T-cell (primary cell): ENCODE measurements at places on chromosomes 2 and 18.

GRCh38 chr2:37469126-37469525 is 124.7 kb downstream of the QPCT start:
- H3K27ac ChIP-seq, result no peak overlapping the region
- H3K36me3 ChIP-seq, result no peaks in the 10 kb centered on the region
- H3K4me3 ChIP-seq, result no peak overlapping the region
- H3K4me1 ChIP-seq, result no peaks in the 10 kb centered on the region
- no peak for DNase-seq
- H3K27me3 ChIP-seq, result no peaks in the 10 kb centered on the region

DNA sequence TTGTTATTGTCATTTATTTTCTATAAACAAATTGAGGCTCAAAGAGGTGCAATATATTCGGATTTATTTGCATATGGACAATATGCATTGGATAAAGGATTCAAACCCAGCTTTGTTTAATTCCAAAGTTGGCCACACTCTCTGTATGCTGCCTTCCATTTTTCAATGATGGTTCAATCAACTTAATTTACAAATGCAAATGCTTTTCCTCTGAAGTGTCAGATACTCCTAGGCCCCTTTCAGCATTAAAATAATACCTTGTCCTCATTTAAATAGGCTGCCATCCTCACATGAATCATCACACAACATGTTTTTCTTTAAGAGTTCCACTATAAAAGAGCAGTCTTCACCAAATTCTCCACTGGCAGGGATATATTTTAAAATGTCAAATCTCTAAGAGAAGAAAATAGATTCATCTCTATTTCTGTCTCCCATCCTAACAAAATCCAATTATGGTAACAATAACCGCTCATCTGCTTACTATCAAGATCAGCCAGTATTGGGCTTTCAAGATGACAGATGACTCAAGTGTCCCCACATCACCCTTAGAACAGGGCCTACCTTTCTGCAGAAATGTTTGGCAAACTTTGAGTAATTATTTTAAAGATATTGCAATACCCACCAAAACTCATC is 114.8 kb downstream of the SCG2 start:
- DNase-seq, result no peak
- no peaks in the 10 kb centered on the region for H3K4me1 ChIP-seq
- no peaks in the 10 kb centered on the region for H3K36me3 ChIP-seq
- no peaks in the 10 kb centered on the region for H3K27me3 ChIP-seq

GRCh38 chr2:109736177-109736827 is 57.8 kb upstream of the RGPD5 start:
- H3K27ac ChIP-seq, result no peak overlapping the region
- H3K36me3 ChIP-seq, result no peaks in the 10 kb centered on the region
- H3K27me3 ChIP-seq, result no peaks in the 10 kb centered on the region
- no peak for DNase-seq
- no peaks in the 10 kb centered on the region for H3K4me1 ChIP-seq

- H3K4me3 ChIP-seq, result no peak overlapping the region
- no peak overlapping the region for H3K27ac ChIP-seq
- no peaks in the 10 kb centered on the region for H3K27me3 ChIP-seq
- no peak for DNase-seq
- peaks cover 18% of the 10 kb centered on the region for H3K4me1 ChIP-seq
These were observed 4.6 kb upstream of the PDK1 start for GRCh38 chr2:172551271-172551670.

GRCh38 chr2:132969371-132969985 is 299.5 kb upstream of the LYPD1 start:
- DNase-seq, result no peak
- no peaks in the 10 kb centered on the region for H3K36me3 ChIP-seq
- no peak overlapping the region for H3K27ac ChIP-seq
- no peaks in the 10 kb centered on the region for H3K27me3 ChIP-seq

GRCh38 chr2:195600778-195601177 is 56.2 kb upstream of the SLC39A10 start:
- H3K4me3 ChIP-seq, result no peak overlapping the region
- H3K27ac ChIP-seq, result no peak overlapping the region
- no peaks in the 10 kb centered on the region for H3K4me1 ChIP-seq

DNA sequence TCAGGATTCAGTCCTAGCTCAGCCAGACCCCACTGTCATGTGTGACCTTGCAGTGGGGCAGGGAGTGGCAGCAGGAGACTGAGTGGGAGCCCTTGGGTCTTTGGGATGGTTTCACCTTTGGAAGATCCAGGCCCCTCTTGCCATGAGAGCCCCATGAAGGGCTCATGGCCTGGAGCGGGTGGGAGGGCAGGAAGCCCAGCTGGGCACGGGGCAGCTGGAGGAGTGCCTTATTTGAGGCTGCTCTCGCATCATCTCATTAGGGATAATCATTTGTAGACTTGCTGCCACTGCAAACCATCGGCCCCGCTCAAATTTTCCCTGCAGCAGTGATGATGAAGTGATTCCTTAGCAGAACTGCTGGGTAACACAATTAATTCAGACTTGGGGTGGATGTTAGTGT is 73.9 kb downstream of the TGOLN2 start:
- H3K4me1 ChIP-seq, result no peaks in the 10 kb centered on the region
- no peak overlapping the region for H3K27ac ChIP-seq
- no peak overlapping the region for H3K4me3 ChIP-seq
- no peak for DNase-seq

DNA sequence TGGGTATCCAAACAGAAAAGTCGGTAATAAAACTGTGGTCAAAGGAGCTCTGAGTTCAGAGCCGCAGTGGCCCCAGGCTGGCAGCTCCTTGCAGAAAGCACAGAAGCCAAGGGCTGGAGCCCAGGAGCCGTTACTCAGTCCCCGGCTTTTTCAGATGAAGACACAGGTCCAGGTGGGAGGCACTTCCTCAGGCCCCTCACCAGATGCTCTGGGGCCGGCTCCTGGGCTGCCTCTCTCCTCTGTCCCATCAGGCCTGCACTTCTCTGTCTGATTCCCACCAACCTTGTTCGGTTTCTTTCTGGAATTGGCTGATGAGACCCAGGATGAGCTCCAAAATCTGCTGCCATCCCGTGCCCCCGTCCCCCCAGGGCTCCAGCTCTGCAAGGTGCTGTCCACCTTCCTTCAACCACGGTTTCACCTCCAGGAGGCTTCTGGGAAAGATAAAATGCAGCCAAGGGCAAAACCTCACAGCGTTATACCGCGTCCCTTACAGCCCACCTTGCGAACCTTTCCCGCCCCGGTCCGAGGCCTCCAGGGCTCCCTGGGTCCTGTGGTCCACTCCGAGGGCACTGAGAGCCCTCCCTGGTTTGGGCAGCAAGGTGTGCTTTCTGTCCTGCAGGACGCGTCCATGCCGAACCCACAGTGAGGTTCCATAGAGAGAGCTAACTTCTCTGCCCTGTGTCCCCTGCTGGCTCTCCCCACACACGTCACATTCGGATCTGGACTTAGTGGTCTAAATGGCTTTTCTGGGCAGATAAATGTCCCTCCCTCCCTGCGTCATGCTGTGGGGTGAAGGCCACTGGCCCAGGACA is 102.9 kb downstream of the TPO start:
- peaks cover 9% of the 10 kb centered on the region for H3K4me1 ChIP-seq
- no peak overlapping the region for H3K27ac ChIP-seq
- no peaks in the 10 kb centered on the region for H3K27me3 ChIP-seq
- no peaks in the 10 kb centered on the region for H3K36me3 ChIP-seq

DNA sequence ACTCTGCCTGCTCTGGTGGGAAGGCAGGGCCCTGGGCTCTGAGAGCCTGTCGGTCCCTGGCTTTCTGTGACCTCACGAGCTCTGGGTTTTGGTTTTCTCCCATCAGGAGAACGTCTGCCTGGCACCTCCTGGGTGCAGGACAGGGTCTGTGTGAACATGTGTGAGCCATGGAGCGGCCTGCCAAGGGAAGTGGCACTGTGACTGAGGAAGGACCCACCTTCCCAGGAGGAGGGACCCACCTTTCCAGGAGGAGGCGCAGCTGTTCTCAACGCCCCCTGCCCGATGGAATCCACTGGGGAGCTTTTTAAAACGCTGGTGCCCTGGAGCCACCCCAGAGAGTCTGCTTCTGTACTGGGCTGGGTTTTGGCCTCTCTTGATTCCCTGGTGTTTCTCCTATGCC is 168.7 kb downstream of the GLI2 start:
- H3K27ac ChIP-seq, result no peak overlapping the region
- no peaks in the 10 kb centered on the region for H3K4me1 ChIP-seq
- DNase-seq, result no peak
- H3K36me3 ChIP-seq, result no peaks in the 10 kb centered on the region
- H3K4me3 ChIP-seq, result no peak overlapping the region
- no peaks in the 10 kb centered on the region for H3K27me3 ChIP-seq

- no peak within 1 kb of the TSS for H3K4me3 ChIP-seq
- H3K36me3 ChIP-seq, result no peaks in the 10 kb centered on the region
- DNase-seq, result no peak
- no peak within 1 kb of the TSS for H3K27ac ChIP-seq
- peaks cover 6% of the 10 kb centered on the region for H3K27me3 ChIP-seq
- H3K4me1 ChIP-seq, result no peaks in the 10 kb centered on the region
These were observed at the start of gene ANKRD62 for GRCh38 chr18:12093520-12094257. ANKRD62 (plus strand) TSS chr18:12093843; CDS start chr18:12094018, 175 bp downstream.

DNA sequence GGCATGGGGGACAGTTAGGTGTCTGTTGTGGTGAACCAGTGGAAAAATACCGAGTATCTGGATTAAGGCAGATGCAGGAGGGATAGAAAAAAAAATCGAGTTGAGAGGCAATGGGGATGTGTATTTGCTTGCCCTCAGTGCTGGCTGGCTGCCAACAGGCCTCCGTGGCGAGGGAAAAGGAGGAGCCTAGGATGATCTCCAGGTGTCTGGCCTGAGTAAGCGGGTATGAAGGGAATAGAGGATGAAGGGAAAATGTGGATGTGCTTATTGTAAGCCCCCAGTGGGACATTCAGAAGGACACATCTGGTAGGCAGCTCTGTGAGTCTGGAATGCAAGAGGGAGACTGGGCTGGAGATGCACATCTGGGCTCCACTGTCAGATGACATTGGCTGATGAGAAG is 22.8 kb downstream of the KCNS3 start:
- H3K36me3 ChIP-seq, result no peaks in the 10 kb centered on the region
- peaks cover 6% of the 10 kb centered on the region for H3K27me3 ChIP-seq
- H3K4me3 ChIP-seq, result no peak overlapping the region

DNA sequence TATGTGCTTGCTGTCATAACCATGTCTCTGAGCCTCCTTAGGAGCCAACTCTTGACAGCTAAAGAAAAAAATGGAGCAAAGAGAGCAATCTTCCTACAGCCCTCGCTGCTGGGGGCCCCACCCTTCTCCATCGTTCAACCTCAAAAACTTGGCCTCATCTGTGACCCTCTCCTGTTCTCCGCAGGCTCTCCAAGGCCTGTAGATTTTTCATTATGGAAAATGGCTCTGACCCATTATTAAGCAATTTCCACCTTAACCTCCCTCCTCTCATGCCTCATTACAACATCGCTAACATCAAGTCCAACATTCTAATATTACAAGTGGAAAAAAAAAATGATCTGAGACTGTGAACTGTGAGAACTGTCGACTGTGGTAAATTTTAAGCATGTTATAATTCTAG is 98.7 kb downstream of the SLC8A1 start:
- no peak overlapping the region for H3K27ac ChIP-seq
- H3K4me3 ChIP-seq, result no peak overlapping the region
- no peak for DNase-seq
- no peaks in the 10 kb centered on the region for H3K36me3 ChIP-seq
- H3K4me1 ChIP-seq, result no peaks in the 10 kb centered on the region
- H3K27me3 ChIP-seq, result no peaks in the 10 kb centered on the region

- no peaks in the 10 kb centered on the region for H3K27me3 ChIP-seq
- no peak overlapping the region for H3K27ac ChIP-seq
- no peaks in the 10 kb centered on the region for H3K4me1 ChIP-seq
- H3K4me3 ChIP-seq, result no peak overlapping the region
- no peaks in the 10 kb centered on the region for H3K36me3 ChIP-seq
These were observed 151.7 kb upstream of the ZNF521 start for GRCh38 chr18:25503567-25504081.

GRCh38 chr18:44884431-44884830 is 203.7 kb downstream of the SETBP1 start:
- H3K4me3 ChIP-seq, result no peak overlapping the region
- H3K27ac ChIP-seq, result no peak overlapping the region
- no peaks in the 10 kb centered on the region for H3K36me3 ChIP-seq

- H3K4me1 ChIP-seq, result no peaks in the 10 kb centered on the region
- H3K4me3 ChIP-seq, result no peak overlapping the region
- no peak overlapping the region for H3K27ac ChIP-seq
- DNase-seq, result no peak
- H3K36me3 ChIP-seq, result no peaks in the 10 kb centered on the region
These were observed 102.3 kb downstream of the LIPG start for GRCh38 chr18:49663899-49664890.

DNA sequence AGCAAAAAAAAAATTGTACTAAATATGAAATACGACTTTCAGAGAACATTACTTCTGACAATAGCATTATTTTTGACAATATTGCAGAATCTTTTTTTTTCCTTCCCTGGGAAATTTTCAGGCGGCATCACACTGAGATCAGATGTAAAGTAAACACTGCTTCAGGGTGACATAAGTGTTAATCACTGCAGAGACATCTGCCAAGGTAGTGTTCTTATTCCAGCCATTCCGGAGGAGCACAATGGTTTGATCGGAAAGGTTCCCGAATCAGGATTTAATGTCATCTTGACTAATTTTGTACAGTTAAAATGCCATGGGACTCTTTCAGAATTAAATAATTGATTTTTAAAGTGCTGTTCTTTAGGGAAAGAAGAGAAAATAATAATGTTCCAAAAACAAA is 56.7 kb upstream of the ZNF236 start:
- no peak for DNase-seq
- peaks cover 10% of the 10 kb centered on the region for H3K4me1 ChIP-seq
- no peaks in the 10 kb centered on the region for H3K36me3 ChIP-seq
- H3K4me3 ChIP-seq, result no peak overlapping the region
- H3K27me3 ChIP-seq, result no peaks in the 10 kb centered on the region

DNA sequence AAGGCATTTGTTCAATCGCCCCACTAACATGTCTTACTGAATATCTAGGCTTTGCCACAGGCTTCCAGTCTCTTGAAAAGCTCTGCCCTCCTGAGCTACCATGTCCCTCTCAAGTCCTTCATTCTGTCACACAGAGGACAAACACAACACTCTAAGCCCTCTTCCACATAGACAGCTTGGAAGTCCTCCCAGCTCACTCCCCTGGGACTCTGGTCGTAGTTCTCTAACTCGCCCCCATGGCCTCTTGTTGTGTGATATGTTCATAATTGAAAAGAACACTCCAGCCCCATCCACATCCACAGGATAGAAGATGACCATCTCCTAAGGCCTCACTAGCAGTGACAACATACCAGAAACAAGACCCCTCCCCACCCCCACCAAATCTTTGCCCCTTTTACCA is 37.9 kb downstream of the BUB1 start:
- no peaks in the 10 kb centered on the region for H3K4me1 ChIP-seq
- H3K27me3 ChIP-seq, result no peaks in the 10 kb centered on the region
- no peak for DNase-seq
- no peak overlapping the region for H3K27ac ChIP-seq
- no peaks in the 10 kb centered on the region for H3K36me3 ChIP-seq
